NCI-H2171 (cell line): ENCODE measurements at places on chromosomes 3 and 15.

DNA sequence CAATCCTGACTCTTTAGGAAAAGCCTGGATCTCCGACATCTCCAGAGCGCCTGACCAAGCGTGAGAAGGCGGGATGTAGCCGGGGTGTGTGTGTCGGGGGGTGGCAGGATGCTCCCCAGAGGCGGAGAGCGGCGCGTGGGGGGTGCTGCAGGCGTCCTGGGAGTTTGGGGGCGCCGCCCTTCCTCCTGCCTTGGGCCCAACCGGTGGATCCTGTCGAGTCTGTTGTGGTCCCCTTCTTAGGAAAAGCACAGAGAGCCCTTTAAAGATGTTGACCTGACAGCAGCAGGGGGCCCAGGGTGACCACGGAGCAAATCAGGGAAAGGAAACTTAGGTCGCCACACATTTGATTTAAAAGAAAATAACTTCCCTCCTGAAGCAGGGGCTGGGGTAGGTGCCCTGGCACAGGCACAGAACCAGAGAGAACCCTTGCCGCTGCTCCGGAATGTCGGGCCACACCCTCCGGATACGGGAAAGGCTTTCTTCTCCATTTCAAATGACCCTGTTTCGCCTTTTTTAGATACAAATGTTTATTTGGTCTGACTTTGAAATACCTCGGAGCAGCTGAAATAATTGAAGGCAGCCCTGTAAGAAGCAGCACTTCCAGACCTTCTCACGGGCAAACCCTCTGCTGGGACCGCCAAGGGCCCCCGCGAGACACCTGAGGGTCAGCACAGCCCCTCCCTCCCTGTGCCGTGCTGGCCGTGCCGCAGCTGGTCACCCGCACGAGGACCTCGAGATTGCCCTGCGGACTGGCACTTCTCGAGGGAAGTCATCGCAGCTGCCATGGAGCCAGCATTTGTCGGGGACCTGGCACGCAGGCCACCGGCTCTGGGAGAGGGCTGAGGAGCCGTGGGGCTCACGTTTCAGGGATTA is 102.9 kb upstream of the KLF13 start:
- DNase-seq: no peak

DNA sequence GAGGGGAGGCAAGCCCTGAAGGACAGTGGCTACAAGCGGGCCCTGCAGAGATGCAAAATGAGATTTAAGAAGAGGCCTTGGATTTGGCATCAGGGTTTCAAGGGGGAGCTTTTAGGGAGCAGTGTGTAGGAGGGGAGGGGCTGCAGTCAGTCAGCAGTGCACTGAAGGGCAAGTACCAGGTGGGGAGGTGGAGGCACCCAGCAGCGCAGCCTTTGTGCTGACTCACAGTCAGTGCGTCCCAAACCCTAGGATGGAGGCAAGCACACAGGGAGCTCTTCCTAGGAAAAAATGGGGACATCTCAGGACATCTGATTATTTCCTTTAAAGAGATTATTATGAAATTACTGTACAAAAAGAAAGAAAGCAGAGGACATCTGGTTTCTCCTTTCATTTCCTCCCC is 80.0 kb downstream of the AAGAB start:
- DNase-seq: no peak

GRCh38 chr15:52255008-52255407 is 40.6 kb downstream of the MYO5C start:
- DNase-seq: no peak

DNA sequence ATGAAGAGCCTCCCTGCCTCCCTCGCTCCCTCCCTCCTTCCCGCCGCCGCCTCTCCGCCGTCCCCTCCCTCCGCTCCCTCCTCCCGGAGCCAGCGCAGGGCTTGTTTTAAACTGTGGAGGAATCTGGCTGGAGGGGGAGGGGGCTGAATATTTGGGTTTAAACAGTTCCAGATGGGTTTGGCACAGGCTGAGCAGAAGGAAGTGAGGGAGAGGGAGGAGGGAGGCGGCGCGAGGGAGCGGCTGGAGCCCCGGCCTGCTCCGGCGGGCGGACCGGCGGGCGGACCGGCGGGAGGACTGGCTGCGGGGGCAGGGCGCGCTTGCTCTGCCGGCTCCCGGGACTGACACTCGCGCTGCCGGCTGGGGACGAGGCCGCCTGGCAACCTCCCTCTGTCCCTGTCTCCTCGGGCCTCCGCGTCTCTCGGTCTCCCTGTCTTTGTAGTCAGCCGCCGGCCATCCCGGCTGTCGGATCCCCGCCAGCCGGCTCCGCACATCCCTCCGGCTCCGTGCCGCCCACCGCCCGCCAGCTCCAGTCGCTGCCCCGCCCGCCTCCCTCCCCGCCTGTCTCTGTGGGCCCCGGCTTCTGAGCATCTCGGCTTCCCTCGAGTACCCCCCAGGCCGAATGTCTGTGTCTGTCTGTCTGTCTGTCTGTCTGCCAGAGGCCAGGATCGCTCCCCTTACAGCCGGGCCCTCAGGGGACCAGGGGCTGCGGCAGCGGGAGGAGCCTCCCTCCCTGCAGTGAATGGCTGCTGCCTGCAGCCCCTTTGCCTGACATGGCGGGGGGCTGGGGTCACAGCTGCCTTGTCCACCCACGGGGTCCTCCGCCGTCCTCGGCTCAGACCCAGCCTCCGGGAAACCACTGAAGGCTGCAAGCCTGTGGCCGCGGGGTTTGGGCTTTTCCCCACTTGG is 7.6 kb downstream of the EPHB3 start:
- peak; percentile 32 for DNase-seq

DNA sequence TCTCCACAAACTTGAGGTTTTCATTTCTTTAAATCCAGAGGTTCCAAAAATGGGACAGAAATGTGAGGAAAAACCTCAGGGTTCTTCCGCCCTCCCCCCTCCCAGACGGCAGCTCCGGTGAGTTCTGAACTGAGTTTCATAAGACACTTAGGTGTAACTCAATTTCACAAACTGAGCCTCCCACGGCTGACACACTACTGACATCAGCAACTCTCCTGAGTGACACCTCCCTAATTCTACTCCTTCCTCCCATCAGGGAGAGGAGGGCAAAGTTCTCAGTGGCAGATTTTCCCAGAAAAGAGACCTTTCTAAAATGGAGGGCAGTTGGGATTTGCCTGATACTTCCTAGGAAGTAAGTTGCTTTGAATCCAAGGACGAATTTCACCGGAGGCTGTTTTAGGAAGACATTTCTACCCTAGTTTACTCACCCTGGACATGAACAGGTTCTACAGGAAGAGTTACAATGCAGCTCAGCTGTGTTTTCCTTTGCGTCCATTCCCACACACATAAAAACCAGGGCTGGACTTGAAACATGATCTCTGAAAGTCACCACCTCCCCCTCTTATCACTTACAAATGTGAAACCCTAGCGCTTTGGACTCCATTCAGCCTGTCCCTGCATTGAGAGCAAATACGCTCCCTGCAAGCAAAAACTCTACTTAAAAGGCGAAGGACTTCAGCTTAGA is 78.1 kb upstream of the LMOD3 start:
- no peak for DNase-seq

GRCh38 chr3:149333176-149333859 is at the start of gene TM4SF18:
TM4SF18 (minus strand) TSS chr3:149333636; CDS start chr3:149333382, 254 bp downstream.
- no peak for DNase-seq

- DNase-seq: peak; percentile 30
Measured at GRCh38 chr3:182740710-182741109, 52.6 kb upstream of the ATP11B start.

DNA sequence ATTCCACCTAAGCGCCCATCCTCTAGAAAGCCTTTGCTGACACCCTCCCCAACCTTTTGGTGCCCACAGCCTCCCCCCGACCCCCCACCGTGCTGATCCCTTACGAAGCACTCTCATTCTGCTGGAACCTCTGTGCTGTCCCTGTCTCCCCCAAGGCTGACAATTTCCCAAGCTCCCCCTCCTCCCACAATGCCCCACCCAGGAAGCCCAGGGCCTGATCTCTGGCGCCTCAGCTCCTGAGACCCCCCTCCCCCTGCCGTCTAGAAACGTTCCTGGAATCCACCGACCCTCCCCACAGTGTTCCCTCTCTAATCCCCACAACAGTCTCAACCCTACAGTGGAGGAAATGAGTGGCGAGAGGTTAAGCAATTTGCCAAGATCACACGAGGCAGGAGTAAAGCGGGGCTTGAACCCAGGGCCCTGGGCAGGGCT is 18.3 kb downstream of the MYL3 start:
- no peak for DNase-seq

DNA sequence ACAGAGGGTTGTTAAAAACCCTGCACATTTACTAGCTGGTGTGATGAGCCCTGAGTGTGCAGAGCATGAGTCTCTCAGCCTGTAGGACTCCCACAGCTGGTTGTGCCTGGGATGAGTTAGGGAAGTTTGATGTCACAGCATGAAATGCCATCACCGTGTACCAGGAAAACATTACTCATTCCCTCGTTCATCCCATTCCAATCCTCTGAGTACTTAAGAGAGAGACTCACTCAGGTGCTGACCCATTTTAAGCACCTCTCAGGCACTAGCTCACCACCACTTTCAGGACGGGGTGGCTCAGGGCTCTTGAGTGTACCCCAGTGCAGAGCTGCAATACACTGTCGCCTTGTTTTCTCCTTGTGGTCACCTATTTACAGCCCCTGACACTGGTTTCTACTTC is 18.7 kb downstream of the MGLL start:
- no peak for DNase-seq

GRCh38 chr3:30341851-30342250 is 264.6 kb upstream of the TGFBR2 start:
- no peak for DNase-seq

- DNase-seq: no peak
Measured at GRCh38 chr3:78130741-78131290, 1090.9 kb downstream of the ROBO2 start.

GRCh38 chr3:23701716-23702597 is 103.8 kb upstream of the UBE2E1 start:
- no peak for DNase-seq

GRCh38 chr3:182501856-182502255 is 291.4 kb upstream of the ATP11B start:
- no peak for DNase-seq

- no peak for DNase-seq
Measured at GRCh38 chr15:80618685-80619400, 76.3 kb upstream of the ABHD17C start.

- DNase-seq: peak; percentile 78
Measured at GRCh38 chr3:169149349-169149890, 514.1 kb downstream of the MECOM start.

GRCh38 chr3:67599821-67600220 is 54.6 kb downstream of the SUCLG2 start:
- no peak for DNase-seq

GRCh38 chr3:10962481-10963036 is 30.0 kb upstream of the SLC6A1 start:
- peak; percentile 78 for DNase-seq

GRCh38 chr3:47011371-47011770 is 31.9 kb downstream of the NBEAL2 start:
- no peak for DNase-seq

GRCh38 chr3:37309921-37310665 is 135.7 kb upstream of the LRRFIP2 start:
- DNase-seq: no peak

DNA sequence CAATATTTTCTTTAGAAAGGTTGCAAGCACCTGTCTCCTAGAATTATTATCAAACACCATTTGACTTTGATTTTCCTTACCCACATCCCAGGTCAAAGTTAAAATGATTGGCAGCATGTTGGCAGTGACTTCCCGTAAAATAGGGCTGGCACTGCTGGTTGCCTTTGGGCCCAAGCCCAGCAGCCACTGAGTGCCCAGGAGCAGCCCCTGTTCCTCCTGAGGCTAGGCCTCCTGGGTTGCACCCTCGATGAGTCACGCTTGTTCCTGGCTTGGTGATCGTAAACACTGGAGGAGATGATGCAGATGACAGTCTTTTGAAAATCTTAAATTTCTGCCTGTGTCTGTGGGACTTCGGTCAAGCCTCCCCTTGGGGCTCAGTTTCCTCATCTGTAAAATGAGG is 290.0 kb downstream of the TLE3 start:
- no peak for DNase-seq

GRCh38 chr3:48082580-48083184 is 66.5 kb upstream of the MAP4 start:
- DNase-seq: no peak

DNA sequence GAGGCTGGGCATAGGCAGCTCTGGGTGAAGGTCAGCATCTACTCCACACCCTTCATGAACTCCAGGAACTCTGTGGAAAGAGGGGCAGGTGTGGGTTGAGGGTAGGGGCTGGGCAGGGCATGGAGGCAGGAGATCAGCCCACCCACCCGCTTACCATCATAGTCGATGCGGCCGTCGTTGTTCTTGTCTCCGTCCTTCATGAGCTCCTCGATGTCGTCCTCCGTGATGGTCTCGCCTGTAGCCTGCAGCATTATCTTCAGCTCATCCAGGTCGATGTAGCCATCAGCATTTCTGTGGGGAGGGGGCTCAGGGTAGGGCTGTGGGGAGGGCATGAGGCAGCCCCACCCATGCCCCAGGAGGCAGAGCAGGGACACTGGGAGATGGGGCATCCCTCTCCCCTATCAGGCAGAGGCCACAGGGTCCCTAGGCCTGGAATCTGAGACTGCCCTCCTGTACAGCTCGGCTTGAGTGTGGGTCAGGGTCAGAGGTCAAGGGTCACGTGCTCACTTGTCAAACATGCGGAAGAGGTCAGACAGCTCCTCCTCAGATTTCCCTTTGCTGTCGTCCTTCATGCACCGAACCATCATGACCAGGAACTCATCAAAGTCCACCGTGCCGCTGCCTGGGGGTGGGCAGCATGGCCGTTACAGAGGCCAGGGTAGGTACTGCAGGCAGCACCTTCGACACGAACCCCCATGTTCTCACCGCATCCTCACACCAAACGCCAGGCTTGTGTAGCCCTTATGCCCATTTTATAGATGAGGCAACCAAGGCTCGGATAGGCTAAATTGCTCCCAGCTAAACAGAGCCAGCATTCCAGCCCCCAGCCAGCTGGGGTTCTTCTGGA is 2.4 kb downstream of the TNNC1 start:
- DNase-seq: no peak

DNA sequence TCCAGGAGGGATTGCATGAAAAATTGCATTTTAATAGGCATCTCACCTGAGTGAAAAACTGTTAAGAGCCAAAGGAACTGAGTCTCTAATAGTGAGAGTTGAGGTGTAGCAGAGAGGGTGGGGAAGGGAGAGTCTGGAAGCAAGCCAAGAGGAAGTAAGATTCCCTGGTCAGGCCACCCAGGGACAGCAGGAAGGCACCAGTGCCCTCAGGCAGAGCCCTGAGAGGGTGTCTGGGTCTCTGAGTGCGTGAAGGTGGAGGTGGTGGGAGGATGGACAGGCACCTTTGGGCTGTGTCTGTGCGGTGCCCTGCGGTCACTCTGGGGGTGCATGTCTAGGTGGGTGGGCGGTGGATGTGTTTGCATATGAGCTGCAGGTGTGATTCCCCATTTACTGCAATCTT is 300.4 kb upstream of the ROPN1 start:
- no peak for DNase-seq
